Gastrocnemius medialis (tissue), 4 donors: ENCODE measurements at places on chromosomes 13 and 19.

GRCh38 chr19:30686826-30687566 lies 314.8 kb downstream of the ZNF536 start:
- H3K4me1 ChIP-seq = no peaks in the 10 kb centered on the region
- no peak overlapping the region for H3K27ac ChIP-seq

DNA sequence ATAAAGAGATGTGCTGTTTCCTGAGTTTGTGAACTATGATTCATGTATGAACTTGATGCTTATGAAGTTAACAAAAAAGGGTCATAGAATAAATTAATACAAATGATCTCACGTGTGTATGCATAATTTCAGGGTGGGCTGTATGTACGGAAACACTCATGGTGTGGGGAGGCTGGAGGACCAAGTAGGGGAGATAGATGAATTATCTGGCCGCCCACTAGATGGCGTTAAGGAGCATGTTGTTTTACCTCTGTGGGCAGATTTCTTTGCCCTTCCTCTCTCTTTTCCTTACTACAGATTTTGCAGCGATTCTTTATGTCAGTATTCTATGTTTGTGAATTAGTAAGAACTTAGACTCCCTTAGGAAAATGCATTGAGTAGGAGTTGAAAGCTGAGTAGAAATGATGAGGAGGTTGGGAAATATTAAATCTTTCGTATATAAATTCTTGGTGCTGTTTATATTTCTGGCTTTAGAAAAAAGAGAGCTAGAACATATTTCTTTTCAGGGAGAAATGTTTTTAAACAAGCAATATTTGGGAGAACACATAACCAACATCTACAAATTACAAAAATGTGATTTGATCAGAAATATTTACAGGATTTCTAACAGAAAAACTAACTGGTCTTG lies 47.4 kb upstream of the TMTC4 start:
- no peaks in the 10 kb centered on the region for H3K27me3 ChIP-seq
- H3K4me1 ChIP-seq = no peaks in the 10 kb centered on the region
- no peak overlapping the region for H3K4me3 ChIP-seq
- H3K27ac ChIP-seq = no peak overlapping the region

- H3K36me3 ChIP-seq = no peaks in the 10 kb centered on the region
- no peak for DNase-seq
- H3K4me3 ChIP-seq = no peak overlapping the region
- no peak overlapping the region for H3K27ac ChIP-seq
- H3K4me1 ChIP-seq = no peaks in the 10 kb centered on the region
Observed at GRCh38 chr19:28793391-28794168, 419.4 kb downstream of the UQCRFS1 start.

GRCh38 chr19:5255602-5256231 lies 84.9 kb downstream of the PTPRS start:
- peaks cover 36% of the 10 kb centered on the region for H3K36me3 ChIP-seq
- no peak overlapping the region for H3K4me3 ChIP-seq
- no peaks in the 10 kb centered on the region for H3K27me3 ChIP-seq
- no peaks in the 10 kb centered on the region for H3K4me1 ChIP-seq
- no peak for DNase-seq

DNA sequence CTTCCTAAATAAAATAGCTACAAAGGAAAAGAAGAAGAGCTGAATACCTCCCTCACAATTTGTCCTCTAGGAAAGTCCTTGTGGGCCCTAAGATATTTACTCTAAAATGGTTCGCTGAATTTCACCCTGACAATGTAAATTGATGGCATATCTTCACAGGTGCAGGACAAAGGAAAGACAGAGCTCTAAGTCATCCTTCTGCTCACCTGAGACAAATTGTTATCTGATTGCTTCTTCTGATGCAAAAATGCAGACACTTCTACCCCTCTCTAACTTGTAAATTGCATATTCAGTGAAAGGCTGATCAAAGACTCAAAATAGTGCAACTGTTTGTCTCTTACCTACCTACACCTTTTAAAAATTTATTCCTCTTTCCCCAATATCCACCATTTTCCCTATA lies 747.2 kb upstream of the PRR20A start:
- H3K4me1 ChIP-seq = no peaks in the 10 kb centered on the region
- no peak for DNase-seq
- no peak overlapping the region for H3K27ac ChIP-seq
- no peaks in the 10 kb centered on the region for H3K36me3 ChIP-seq
- no peaks in the 10 kb centered on the region for H3K27me3 ChIP-seq

GRCh38 chr19:7897292-7897691 lies 6.4 kb upstream of the MAP2K7 start:
- peaks cover 4% of the 10 kb centered on the region for H3K4me1 ChIP-seq
- no peak overlapping the region for H3K4me3 ChIP-seq
- H3K36me3 ChIP-seq = no peaks in the 10 kb centered on the region
- peaks cover 8% of the 10 kb centered on the region for H3K27me3 ChIP-seq
- no peak overlapping the region for H3K27ac ChIP-seq
